Adipose tissue (tissue), 3 donors: ENCODE measurements at places on chromosomes 16 and 17. TPM values are rescaled to one million over a fixed set of nuclear protein-coding genes. Genes with fewer than 3 reads are reported as not detected.

The COIL gene
- 8.7 TPM for polyA plus RNA-seq

The CDIP1 gene
- polyA plus RNA-seq, result 16.1 TPM

The SSTR5 gene
- polyA plus RNA-seq, result not detected

The CA10 gene
- 0.05 TPM for polyA plus RNA-seq

The KRTAP4-3 gene
- polyA plus RNA-seq, result not detected

The FAM20A gene
- 2.1 TPM for polyA plus RNA-seq

The PSMC3IP gene
- 3.5 TPM for polyA plus RNA-seq

The PLD6 gene
- 3.3 TPM for polyA plus RNA-seq

The NTN1 gene
- polyA plus RNA-seq, result 2.0 TPM

The XAF1 gene
- 21.0 TPM for polyA plus RNA-seq

The TCAP gene
- 11.5 TPM for polyA plus RNA-seq

The EPX gene
- not detected for polyA plus RNA-seq

The MMP15 gene
- polyA plus RNA-seq, result 44.5 TPM

The ITGAE gene
- 41.3 TPM for polyA plus RNA-seq

The PSMC5 gene
- 204 TPM for polyA plus RNA-seq

The RNF157 gene
- 12.3 TPM for polyA plus RNA-seq

The VMO1 gene
- 4.7 TPM for polyA plus RNA-seq

The OTOP2 gene
- polyA plus RNA-seq, result not detected

The ELAC2 gene
- polyA plus RNA-seq, result 20.2 TPM

The FA2H gene
- 1.0 TPM for polyA plus RNA-seq

The ADGRG3 gene
- 0.32 TPM for polyA plus RNA-seq

The NPIPA8 gene
- not detected for polyA plus RNA-seq

The SPNS3 gene
- 0.24 TPM for polyA plus RNA-seq

The CDK3 gene
- 13.0 TPM for polyA plus RNA-seq

The AOC2 gene
- 8.9 TPM for polyA plus RNA-seq

The EME2 gene
- 8.0 TPM for polyA plus RNA-seq

The TNFAIP1 gene
- 18.1 TPM for polyA plus RNA-seq

The KRTAP9-2 gene
- polyA plus RNA-seq, result not detected

The SYNGR3 gene
- 0.43 TPM for polyA plus RNA-seq

The MAP1LC3B gene
- polyA plus RNA-seq, result 74.2 TPM

The PSMD7 gene
- 59.0 TPM for polyA plus RNA-seq

The SCNN1B gene
- polyA plus RNA-seq, result 9.4 TPM

The HS3ST3B1 gene
- 0.95 TPM for polyA plus RNA-seq

The MFSD6L gene
- polyA plus RNA-seq, result 6.4 TPM

The SOX15 gene
- polyA plus RNA-seq, result 0.46 TPM

The KRT39 gene
- 0.06 TPM for polyA plus RNA-seq

The TBC1D3L gene
- polyA plus RNA-seq, result 6.4 TPM

The SKAP1 gene
- polyA plus RNA-seq, result 0.77 TPM

The FTSJ3 gene
- 14.5 TPM for polyA plus RNA-seq

The MYOCD gene
- 1.5 TPM for polyA plus RNA-seq

The FN3KRP gene
- polyA plus RNA-seq, result 22.4 TPM

The CCDC78 gene
- polyA plus RNA-seq, result 0.98 TPM

The TMEM95 gene
- polyA plus RNA-seq, result not detected

The CACNG3 gene
- polyA plus RNA-seq, result not detected

The KRT12 gene
- not detected for polyA plus RNA-seq

The PPM1E gene
- 0.33 TPM for polyA plus RNA-seq

The ABCA10 gene
- polyA plus RNA-seq, result 6.9 TPM

The TBKBP1 gene
- polyA plus RNA-seq, result 5.9 TPM

The PIP4K2B gene
- 18.8 TPM for polyA plus RNA-seq

The CES4A gene
- 14.5 TPM for polyA plus RNA-seq

The MYH1 gene
- 0.05 TPM for polyA plus RNA-seq

The KRTAP17-1 gene
- polyA plus RNA-seq, result not detected

The PDF gene
- 6.5 TPM for polyA plus RNA-seq
